ENCODE measurements at places on chromosomes 5 and 9.

DNA sequence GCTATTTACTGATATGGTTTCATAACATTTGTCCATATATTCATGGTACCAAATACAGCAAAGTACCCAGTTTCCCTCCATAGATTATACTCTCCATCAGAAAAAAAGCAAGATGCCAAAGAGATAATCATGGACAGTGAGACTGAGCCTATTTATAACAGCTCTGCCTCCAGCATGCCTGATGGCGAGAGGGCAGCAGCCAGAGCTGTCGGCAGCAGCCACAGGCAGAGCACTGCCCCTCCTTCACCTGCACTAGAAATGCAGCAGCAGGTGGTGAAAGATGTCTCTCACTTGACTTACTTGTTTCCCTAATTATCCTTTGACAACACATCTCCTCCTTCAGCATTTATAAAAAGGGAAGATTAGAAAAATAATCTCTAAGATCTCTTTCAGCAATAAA, 32.4 kb downstream of the CTNNAL1 start:
- DNase-seq, result no peak

- peak; percentile 67 for DNase-seq
Observed at GRCh38 chr9:17905366-17905765, 326.5 kb downstream of the SH3GL2 start.

GRCh38 chr9:36337002-36337401, 63.1 kb downstream of the RNF38 start:
- DNase-seq, result no peak

DNA sequence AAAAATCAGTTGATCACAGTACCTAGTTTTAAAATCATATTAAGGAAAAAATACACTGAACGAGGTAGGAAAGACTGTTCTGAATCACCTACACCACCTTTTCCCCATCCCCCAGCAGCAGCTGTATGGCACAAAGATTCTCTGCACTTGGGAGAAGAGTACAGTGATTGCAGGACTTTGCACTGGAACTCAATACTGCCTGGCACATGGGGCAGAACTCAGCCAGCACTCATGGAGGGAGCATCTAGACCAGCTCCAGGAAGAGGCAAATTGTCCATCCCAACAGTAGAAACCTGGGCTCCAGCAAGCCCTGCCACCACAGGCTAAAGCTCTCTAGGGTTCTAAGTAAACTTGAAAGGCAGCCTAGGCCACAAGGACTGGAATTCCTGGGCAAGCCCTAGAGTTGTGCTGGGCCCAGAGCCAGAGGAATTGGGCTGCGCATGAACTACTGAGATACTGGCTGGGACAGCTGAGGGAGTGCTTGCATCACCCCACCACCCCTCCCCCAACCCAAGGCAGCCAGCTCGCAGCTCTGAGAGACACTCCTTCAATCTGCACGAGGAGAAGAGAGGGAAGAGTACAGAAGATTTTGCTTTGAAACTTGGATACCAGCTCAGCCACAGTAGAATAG, 654.4 kb upstream of the CDH6 start:
- no peak for DNase-seq

- DNase-seq, result no peak
Observed at GRCh38 chr5:58239045-58239444, 220.8 kb downstream of the PLK2 start.

- no peak for DNase-seq
Observed at GRCh38 chr5:67659288-67659687, 462.7 kb upstream of the CD180 start.

- DNase-seq, result no peak
Observed at GRCh38 chr5:144634138-144634537, 463.5 kb downstream of the KCTD16 start.

DNA sequence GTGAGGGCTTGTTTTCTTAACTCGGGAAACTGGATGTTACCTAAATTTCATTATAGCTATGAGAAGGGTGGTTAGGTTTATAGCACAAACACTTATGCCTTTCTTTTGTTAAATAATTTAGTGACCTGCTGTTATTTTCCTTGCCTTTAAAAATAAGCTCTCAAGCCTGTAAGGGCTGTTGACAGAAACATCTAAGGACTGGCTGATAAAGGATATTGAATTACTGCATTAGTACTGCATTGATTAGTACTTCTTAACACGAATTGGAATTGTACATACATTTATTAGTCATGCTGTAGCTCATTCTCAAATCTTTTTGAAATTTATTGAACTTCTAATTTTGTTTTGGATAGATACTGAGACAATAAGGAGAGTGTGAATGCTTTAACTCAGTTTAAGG, 85.1 kb upstream of the DHFR start:
- DNase-seq, result no peak

- no peak for DNase-seq
Observed at GRCh38 chr9:34887841-34888240, 70.2 kb upstream of the PHF24 start.

DNA sequence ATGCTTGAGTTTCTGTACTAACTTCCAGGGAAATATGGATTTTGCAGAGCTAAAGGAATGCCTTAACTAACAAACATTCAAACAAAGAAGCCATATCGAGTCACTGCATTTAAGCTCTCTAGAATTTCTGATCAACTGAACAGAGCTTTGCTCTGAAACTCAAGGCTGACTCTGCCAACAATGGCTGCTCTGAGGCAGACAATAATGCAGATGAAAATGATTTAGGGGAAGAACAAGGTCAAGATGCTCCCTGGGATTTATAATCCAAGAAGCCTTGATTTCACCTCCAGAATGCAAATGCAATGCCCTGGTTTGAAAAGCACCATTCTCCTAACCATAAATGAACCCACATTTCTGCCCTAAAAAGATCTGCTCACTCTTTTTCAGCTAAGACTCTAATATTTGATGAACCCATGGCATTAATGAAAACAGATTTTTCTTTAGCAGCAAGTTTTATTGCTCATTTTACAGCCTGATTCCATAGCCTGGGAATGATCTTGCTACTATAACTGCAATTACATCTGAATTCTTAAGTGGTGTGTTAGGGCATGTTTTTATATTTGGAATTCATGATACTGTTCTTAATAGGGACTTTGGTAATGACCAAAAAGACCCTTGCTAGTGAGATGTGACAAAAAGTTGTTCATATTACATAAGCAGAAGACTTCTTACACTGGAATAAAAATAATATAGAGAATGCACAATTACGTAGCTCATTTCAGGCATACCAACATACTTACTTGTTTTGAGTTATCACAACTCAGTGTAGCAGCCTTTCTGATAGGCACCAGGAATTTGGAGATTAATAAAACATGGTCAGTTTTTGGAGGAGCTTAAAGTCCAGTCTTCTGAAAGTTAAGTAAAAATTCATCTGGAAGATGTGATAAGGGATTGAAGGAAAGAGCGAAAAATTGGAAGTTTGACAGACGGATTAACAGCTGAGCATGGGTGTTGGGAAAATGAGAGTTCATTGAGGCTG, 169.4 kb downstream of the TRPM3 start:
- DNase-seq, result no peak

DNA sequence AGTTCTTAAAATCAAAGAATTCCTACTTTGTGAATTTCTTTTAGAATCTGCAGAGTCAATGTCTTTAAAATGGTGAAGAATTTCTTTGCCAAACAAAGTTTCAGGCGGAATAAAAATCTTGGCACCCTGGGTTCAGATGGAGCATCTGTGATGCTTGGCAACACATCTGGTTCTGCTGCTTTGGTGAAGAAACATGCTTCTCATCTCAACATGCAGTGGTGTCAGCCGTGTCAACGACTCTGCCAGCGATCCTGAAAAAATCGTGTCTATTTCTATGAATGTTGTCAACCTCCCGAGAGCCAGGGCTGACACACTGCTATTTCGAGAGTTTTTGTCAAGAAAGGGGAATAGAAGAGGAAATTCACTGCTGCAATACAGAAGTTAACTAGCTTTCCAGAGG, 151.5 kb downstream of the SLF1 start:
- DNase-seq, result no peak

Data from left hindlimb (tissue), 1 donor.